ENCODE measurements at places on chromosomes 2 and 18.

GRCh38 chr18:45332871-45333270 is 282.4 kb upstream of the SLC14A2 start:
- DNase-seq: no peak

- DNase-seq: no peak
Observed at GRCh38 chr18:22552254-22552653, 134.5 kb upstream of the CTAGE1 start.

DNA sequence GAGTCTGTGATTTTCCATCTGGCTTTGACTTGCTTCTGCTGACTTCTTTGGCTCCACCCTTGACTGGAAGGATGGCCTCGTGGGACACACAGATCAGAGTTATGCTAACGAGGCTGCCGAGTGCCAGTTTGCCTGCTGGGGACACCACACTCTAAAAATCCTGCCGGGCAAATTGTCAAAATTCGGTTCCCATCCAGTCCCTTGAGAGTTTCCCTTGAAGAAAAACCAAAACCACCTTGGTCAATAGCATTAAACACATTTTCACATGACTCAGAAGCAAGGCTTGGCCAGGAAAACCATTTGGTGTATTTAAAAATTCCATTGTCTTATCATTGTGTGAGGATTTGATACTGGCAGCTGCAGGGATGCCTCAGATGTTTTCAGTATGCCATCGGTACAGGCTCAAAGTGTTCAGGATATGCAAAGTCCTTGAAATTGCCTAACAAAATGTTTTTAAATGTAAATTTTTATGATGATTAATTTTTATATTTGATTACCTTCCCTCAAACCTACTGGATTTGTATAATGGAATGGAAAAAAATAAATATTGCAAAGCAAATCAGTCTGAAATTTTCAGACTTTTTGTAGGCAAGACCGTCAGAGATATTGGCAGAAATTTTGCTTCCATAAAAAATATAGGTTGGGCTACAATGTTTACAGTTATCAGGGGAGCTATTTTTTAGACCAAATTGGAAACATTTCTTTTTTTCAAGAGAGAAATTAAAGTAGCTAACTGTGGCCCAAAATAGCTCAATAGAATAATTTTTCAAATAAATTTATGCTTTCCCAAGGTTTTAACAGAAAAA is 41.6 kb downstream of the KCNE4 start:
- DNase-seq: no peak

- DNase-seq: no peak
Observed at GRCh38 chr2:142020368-142020767, 110.4 kb downstream of the LRP1B start.

DNA sequence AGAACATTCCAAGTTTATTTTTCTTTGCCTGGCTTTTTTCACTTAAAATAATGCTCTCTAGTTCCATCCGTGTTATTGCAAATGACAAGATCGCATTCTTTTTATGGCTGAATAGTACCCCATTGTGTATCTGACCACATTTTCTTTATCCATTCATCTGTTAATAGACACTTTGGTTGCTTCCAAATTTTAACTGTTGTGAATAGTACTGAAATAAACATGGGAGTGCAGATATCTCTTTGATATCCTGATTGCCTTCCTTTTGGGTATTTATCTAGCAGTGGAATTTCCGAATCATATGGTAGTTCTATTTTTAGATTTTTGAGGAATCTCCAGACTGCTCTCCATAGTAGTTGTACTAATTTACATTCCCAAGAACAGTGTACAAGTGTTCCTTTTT is 230.5 kb downstream of the FIGN start:
- no peak for DNase-seq

- DNase-seq: peak; percentile 56
Observed at GRCh38 chr18:22169011-22169888, at the start of gene GATA6. GATA6 (plus strand) TSS chr18:22169589; CDS start chr18:22171145, 1,556 bp downstream.

- DNase-seq: no peak
Observed at GRCh38 chr2:126614524-126615227, 41.3 kb upstream of the GYPC start.

- DNase-seq: no peak
Observed at GRCh38 chr2:70362661-70363060, 60.8 kb upstream of the FAM136A start.

- DNase-seq: no peak
Observed at GRCh38 chr2:63064197-63064596, 13.6 kb downstream of the OTX1 start.

DNA sequence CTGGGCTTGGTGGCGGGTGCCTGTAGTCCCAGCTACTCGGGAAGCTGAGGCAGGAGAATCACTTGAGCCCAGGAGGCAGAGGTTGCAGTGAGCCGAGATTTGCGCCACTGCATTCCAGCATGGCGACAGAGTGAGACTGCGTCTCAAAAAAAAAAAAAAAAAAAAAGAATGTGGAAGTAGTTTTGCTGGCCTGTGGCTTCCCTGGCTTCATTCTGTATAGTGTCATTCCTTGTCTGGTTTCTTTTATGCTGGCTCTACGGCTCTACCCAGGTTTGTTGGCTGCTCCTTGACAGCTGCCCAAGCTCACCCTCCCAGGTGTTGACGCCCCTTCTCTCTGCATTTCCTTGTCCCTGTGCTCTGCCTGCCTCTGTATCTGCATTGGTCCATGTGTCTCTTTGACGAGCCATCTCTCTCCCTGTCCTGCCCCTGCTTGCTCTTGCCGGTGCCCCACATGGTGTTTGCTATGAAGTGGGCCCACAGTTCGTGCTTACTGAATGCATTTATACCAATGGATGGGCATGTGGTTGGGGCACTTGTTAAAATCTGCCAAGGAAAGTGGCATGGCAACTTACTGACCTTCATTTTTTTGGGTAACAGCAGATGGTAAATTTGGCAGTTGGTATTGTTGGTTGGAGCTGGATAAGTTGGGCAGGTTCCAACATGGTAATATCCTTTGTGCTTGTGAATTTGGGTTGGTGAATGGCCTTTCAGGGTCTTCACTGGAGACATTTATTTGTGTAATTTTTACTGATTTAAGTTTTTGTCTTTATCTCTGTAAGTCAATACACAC is 113.9 kb downstream of the MAP4K4 start:
- DNase-seq: no peak

DNA sequence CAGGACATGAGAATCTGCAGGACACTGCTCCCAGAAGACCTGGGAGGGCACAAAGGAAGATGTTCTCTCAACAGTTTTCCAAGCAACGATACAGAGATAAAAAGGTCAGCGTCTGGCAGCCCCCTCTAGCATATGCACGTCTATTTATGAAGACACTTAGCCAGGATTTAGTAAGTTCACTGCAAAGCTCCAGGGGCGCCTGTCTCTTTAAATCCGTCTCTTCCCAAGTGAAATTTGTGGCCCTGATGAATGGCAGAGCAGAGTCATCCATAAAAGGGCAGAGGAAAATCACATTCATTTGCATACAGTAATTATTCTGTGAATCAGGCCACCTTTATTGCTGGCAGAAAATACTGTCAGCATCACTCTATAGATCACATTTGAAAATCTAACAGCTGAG is 390.9 kb upstream of the SMIM21 start:
- no peak for DNase-seq

GRCh38 chr2:60796573-60797509 is 40.8 kb downstream of the PAPOLG start:
- no peak for DNase-seq

DNA sequence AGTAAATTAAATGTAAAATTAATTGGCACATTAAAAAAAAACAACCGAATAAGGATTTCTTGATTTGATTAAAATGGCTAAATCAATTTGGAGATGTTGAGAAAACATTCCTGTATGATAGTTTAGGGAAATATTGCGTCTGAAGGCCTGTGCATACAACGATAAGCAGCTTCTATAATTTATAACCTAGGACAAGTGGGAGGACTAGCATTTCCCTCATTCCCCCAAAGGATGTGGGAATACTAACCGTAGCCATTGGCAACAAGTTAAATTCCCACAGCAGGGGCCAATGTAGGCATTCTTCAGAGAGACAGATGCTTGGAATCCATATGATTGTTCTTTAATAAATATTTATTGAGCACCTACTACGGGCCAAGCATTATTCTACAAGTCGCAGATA is 134.5 kb downstream of the NYAP2 start:
- DNase-seq: no peak

DNA sequence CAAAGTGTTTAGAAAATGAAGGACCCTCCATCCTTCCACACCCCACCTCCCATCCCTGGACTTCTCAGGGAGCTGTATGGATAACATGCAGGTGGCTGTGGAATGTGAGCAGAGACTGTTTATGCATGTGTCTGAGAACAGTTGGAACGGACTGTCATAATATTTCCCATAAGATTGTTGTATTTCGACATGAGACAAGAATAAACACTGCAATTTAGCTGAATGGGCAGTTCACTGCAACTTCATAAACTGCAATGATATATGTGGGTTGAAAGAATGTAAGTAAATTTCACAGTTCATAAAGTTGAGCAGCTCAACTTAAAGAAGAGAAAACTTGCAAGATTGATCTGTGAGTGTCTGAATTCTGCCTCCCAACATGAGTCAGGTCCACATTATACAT is 74.6 kb downstream of the MEP1B start:
- DNase-seq: no peak

DNA sequence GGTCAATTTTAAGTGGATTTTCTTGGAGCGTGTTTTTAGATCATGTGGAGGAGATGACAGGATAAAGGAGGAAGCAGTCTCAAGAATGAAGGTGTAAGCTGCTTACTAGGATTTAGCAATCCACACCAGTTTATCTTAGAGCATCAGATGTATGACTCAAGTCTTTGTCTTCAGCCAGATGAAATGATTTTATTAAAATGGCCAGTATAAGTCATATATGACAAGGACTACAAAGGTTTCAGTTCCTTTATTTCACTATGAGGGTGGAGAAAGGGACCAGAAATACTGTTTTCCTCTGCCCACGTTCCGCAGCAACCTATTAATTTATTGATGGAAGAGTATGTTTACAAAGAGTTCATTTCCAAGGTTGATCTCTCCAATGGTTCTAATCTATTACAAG is 970.5 kb upstream of the SLC39A10 start:
- DNase-seq: no peak

DNA sequence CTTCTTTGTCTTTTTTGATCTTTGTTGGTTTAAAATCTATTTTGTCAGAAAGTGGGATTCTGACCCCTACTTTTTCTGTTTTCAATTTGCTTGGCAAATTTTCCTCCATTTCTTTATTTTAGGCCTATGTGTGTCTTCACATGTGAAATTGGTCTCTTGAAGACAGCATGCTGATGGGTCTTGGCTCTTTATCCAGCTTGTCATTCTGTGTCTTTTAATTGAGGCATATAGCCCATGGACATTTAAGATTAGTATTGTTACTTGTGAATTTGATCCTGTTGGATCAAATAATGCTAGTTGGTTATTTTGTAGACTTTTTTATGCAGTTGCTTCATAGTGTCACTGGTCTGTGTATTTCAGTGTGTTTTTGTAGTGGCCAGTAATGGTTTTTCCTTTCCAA is 26.3 kb upstream of the DSG1 start:
- no peak for DNase-seq

DNA sequence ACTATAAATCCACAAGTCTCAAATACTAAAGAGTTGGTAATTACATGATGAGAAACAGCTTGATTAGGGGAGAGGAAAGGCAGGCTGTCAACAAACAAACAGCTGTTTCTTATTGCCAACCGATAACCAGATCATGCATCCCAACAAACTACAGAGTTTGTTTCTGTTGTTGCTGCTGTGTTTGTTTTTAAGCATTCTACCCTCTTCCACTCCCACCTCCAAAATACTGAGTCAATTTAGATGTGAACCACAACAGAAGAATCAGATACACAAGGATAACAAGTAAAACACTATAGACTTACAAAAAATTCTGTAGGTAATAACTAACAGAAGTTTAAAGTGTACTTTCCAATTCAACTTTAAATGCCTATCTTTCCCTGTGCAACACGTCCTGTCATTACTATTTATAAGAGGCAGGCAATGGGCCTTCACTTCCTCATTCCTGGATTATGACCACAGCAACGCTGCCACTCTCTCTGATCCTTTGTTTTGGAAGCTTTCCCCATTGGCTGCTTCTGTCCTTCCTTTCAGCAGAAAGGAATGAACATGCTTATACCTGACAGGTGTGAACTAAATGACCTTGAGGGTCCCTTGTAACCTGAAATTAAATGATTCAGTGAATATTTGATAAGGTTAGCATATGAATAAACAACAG is 152.0 kb downstream of the SRBD1 start:
- DNase-seq: no peak
